ENCODE measurements at places on chromosomes 7 and 10.
A peak's percentile ranks its signal among the peaks of the same experiment; 100 is the strongest.

DNA sequence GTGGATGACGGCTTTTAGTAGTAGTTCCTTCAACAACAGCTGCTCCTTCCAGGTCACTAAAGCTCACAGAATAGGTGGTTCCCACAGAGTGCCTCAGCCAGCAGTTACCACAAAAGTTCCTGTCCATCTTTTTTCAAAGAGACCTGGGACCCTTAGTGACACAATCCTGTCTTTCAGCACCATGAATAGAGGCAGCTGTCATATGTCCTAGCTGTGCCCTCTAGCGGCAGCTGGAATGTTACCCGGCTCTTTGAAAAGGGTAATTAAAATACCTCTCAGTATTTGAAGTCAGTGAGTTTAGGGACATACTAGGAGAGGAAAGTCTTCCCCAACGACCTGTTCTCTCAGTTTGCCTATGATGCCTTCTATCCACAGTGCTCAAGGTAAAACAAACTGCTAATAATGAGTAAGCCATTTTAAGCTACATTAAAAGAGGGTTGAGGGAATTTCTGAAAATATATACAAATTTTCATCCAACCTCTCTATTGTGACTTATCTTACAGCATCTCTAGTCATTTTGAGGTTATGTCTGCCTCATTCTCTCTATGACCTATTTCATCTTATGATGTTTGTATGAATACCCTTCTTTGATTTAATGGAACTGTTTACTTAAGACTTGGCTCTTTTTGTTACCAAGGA is 290.8 kb downstream of the NXPH1 start:
- no peak for DNase-seq

DNA sequence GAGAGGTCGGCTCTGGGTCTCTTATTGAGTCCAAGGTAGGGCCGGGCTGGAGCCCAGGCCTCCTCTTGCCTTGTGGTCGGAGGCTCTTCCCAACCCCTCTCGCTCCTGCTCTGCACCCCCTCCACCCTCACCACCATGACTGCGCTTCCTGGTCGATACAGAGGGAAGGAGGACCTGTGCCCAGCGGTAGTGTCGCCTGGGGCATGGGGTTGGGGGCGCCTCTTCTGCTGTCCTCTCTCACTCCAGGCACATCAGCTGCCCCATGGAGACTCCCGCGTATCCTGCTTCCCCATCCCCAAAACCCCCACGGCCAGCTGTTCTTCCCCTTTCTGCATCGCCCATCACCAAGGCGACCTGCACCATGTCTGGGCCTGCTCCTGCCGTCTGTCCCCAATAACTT is 44.4 kb downstream of the TMEM270 start:
- DNase-seq: no peak

DNA sequence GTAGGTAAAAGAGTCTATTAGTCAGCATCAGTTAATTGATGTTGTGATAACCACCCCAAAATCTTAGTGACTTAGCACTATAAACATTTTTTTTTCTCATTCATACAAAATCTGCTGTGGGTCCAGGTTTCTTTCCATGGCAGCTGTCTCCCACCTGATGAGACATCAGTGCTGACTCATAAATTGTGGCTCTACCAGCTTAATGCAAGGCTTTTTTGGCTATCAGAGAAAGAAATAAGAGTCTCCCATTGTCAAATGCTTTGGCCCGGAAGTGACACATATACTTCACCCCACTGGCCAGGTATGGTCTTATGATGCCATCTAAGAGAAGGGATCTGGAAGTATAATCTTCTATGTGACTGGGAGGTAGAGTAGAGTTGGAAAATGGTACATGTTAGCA is 14.5 kb downstream of the DNAJB9 start:
- no peak for DNase-seq

GRCh38 chr7:38881015-38881414 is 28.0 kb downstream of the VPS41 start:
- no peak for DNase-seq

DNA sequence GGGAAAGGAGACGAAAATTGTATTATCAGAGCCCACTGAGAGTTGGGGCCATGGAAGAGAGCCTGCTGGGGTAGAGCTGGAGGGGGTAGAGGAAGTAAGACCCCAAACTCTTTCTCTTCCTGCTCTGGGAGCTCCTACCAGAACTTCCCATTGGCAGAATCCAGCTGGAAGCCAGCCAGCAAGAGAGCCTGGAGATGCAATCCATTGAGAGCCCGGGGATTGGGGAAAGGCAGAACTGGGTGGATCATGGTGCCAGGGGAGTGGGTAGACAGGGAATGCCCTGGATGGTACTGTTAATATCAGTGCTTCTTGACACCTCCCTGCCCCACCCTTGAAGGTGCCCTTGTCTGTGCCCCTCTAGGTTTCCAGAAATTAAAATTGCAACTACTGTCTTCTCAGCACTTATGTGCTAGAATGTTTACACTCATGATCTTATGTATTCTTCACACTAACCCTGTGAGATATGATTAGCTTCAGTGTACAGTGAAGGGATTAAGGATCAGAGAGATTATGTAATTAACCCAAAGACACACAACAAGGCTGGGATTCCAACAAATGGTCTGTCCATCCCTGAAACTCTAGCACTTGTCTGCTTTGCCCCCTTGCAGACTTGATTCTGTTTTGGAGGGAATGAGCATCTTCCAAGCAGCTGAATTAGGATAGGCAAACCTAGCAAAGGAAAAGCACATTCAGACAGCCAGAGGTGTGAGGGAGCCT is 154.1 kb downstream of the C10orf105 start:
- DNase-seq: no peak

DNA sequence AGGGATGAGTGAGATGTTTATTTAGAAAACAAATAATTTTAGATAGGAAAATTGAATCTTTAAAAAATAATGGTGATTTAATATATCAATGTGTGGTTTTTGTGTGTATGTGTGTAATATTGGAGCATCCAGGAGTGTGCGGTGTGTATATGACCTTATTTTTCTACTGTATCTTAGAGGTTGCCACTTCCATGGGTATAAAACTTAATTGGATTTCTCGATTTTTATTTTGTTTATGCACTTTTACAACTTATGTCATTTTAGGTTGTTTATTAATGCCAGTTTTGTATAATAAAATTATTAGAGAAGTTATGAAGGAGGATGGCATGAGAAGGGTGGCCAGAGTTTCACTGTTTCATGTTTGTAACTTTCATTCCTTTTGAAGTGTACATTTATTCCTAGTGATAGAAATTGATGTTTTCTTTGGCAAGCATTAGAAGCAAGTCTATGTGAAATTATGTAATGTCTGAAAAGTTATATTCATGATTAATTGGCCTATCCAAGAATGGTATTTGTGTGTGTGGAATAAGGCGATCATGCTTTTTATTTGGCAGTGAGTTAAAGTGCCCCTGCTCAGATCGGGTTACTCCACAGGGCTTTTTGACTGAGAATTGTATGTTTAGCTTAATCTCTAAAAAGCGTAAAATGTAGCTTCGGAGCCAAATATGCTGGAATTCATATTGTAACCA is 110.3 kb downstream of the KAT6B start:
- no peak for DNase-seq

DNA sequence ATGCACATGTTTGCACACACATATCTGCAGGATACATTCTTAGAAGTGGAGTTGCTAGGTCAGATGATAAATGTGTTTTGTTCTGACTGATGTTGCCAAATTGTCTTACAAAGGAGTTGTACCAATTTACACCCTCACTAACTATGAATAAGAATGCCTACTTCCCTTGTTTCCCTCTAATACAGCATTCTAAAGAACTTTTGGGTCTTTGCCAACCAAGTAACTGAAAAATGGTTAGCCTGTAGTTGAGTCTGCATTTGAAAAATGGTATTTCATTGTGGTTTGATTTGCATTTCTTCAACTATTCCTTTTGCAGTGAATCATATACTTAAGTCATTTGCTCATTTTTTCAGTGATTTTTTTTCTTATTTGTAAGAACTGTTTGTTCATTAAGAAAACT is 48.4 kb downstream of the TMEM26 start:
- no peak for DNase-seq

- no peak for DNase-seq
Measured at GRCh38 chr10:1595726-1596125, 141.6 kb downstream of the ADARB2 start.

GRCh38 chr7:131556053-131556908 is at the start of gene PODXL:
TSS of gene PODXL (minus strand) at chr7:131556628. CDS start at chr7:131556359, 269 bp downstream.
- peak; percentile 26 for DNase-seq

- no peak for DNase-seq
Measured at GRCh38 chr10:31782701-31783100, 145.9 kb downstream of the ARHGAP12 start.

GRCh38 chr10:129078746-129079145 is 388.3 kb upstream of the MGMT start:
- DNase-seq: no peak

Data from CD4-positive, alpha-beta T cell (primary cell).